ENCODE measurements at places on chromosomes 7 and 10. TPM values are rescaled to one million over a fixed set of nuclear protein-coding genes. Genes with fewer than 3 reads are reported as not detected.

DNA sequence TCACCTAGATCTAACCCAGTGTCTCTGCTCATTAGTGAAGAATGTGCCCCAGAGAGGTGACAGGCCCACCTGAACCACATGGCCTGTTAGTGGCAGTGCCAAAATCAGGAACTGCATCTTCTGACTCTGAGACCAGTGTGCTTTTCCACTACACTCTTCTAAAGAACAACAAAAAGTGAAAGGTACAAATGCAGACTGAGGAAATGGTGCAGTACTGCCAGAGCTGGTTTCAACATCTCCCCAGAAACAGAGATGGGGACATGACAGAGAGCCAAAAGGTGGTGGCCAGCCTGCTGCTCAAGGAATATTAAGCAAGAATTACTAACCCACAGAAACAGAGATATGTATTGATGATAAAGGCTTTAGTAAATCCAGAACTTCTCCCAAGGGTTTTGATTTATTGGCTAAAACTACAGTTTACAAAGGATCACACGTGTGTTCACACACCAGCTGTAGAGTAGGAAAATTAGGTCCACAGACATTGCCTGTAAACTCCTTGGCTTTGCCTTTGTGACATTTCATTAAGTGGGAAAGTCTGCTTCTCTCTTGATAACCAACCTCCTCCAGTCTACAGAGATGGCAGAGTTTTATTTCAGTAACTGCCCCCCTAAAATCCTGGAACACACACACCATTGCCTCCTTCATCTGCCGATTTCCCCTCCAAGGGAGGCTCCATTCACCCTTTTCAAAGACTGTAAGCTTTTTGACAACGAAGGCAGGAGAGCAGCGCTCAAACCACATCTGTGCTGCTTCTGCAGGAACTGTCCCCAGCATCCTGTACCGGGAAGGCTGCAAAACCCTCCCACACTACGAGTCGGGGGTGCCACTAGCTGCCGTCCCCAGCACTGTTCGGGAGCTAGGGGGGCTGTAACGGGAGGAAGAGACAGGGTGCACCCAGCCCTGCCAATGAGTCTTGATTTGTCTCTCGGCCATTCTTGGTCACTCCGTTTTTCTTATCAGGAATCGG is 29.8 kb downstream of the GSDME start:
- no peak for DNase-seq

AGMO gene
- not detected for total RNA-seq

RPEL1 gene
- not detected for total RNA-seq

DNA sequence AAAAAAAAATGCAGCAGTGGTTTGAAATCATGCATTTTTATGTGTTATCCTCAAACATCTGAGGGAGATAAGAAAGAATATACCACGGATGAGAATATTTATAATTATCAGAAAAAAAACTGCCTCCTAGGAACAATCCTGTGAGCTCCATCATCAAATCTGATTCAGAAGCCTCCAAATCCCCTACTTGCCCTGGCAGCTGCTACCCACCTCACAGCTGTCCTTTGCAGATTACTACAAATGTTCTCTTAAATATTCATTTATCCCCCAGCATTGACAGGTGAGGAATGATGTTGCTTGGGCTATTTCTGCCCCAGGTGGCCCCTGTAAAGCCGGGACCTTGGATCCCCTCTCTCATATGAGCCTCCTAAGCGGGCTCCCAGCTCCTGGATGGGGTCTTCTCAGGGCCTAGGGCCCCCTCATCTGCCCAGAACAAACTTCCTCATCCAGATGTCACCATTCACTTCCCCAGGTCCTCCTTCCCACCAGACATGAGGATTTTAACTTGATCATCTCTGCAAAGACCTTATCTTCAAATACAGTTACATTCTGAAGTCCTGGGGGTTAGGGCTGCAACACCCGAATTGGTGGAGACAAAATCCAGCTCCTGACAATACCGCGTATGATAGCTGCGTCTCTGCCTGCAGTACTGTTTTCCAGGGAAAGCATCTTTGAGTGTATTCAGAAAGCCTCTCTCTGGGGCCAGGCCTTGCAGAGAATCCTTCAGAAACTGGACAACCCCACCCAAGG is 81.9 kb upstream of the INSIG1 start:
- no peak for DNase-seq

- DNase-seq = no peak
Observed at GRCh38 chr7:52838981-52839411, 196.4 kb upstream of the POM121L12 start.

GRCh38 chr7:102069931-102070629 is 216.6 kb upstream of the SH2B2 start:
- DNase-seq = no peak

DNA sequence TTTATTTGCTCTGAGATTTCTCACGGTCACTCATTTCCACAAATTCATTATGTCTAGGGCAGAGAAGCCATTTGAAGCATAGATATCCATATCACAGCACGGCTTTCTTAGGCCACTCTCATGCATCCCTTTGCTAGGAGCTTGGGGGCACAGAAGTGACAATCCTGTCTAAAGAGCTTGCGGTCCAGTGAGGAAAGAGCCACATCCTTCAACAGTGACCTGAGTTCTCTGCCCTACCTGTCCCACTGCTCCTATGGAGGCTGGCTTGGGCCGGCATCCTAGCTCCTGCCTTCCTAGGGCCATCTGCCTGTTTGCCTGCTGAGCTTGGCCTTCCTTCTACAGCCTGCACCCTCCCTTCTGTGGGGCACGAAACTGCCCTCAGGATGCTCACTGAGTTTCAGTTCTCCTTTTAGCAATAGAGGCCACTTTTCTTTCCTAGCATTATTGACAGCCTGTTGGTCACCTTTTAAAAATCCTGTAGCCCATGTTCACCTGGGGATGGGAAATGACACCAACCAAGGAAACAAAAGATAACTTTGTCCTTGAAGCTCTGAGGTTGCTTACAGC is 212.1 kb upstream of the GRB10 start:
- no peak for DNase-seq

OR6B1 gene
- total RNA-seq = not detected

ASAH2 gene
- total RNA-seq = 3.0 TPM

DNA sequence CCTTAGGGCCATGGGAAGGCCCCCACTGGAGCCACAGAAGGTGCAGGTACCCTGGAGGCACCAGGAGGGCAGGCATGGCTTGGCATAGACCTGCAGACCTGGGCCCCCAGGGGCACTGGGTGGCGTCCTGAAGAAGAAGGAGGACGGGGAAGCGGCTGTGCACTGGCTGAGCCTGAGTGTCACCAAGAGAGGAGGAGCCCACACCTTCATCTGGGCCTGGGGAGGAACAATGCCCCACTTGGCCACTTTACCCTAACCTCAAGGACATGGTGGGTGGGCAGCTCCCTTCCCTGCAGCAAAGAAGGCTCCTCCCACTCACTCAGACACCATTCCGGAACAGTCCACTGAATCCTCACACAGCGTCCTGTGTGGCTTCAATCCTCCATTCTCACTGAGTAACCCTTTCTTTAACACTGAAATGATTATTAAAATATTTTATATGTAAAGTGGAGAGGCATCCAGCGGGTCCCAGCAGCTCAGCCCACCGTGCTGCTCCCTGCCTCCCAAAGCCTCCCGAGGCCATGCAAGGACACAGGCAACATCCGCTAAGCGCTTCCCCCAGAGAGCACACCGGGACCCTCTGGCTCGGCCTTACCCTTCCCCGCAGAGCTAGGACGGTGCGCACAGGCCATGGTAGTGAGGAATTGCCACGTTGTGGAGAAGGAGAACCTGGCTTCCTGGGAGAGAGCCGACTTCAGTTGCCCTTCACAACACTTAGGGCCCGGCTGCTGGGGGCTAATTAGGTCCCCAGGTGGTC is 516.7 kb upstream of the MGMT start:
- no peak for DNase-seq

- no peak for DNase-seq
Observed at GRCh38 chr7:143884241-143884968, 17.6 kb downstream of the TCAF1 start.

DNA sequence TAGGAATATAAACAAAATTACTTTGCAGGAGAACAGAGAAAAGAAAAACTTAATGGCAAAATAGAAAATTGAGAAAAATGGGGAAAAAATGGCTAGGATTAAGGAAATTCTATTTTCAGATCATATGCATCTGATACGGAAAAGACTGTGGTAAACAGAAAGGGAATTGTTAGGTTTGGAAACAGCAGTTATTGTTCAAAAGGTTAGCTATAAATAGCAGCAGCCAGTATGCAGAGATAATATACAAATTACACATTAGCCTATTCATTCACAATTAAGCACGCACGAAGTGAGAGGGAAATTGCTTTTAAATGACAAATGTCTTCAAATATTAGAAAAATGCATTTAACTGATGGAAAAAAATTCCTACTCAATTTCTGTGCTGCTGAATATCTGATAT is 224.1 kb upstream of the FAM3C start:
- DNase-seq = no peak

DNA sequence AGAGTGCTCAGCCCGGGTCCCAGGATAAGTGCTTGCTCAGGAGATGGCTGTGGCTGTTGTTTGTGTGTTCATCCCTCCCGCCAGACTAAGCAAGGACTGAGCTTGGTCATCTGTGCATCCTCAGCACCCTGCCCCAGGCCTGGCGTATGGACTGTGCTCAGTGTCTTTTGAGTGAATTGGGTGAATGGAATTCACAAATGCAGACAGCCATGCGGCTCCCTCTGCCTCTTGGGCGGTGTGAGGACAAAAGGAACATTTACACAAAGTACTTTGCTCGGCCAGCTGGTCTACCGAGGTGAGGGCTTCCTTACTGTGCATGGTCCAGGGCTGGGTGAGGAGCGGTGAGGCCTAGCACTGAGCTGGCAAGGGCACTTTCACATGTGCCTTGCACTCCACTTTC is 120.2 kb downstream of the CDH23 start:
- DNase-seq = no peak

DNA sequence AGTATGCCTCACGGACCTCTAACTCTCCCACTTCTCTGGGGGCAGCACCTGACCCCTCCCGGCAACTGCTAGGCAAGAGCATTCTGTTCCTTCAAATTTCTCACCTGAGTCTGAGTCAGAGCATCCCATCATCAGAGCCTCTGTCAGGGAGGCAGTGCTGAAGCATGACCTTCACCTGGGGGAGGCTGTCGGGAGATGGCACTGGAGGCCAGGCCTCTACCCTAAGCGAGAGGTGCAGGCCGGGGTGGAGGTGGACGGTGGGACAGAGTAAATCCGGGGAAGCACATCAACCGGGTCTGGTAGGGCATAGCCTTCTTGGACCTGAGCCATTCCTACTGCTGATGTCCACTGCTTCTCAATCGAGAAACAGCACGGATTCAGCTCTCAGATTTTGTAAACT is 90.4 kb downstream of the SPAG6 start:
- DNase-seq = no peak

GIMAP2 gene
- total RNA-seq = 196 TPM

- peak; percentile 78 for DNase-seq
Observed at GRCh38 chr10:3803927-3804741, 19.1 kb upstream of the KLF6 start.

C7orf57 gene
- total RNA-seq = 0.44 TPM

ODAD2 gene
- not detected for total RNA-seq

GRCh38 chr10:120748519-120748918 is 102.6 kb upstream of the WDR11 start:
- DNase-seq = no peak

DNA sequence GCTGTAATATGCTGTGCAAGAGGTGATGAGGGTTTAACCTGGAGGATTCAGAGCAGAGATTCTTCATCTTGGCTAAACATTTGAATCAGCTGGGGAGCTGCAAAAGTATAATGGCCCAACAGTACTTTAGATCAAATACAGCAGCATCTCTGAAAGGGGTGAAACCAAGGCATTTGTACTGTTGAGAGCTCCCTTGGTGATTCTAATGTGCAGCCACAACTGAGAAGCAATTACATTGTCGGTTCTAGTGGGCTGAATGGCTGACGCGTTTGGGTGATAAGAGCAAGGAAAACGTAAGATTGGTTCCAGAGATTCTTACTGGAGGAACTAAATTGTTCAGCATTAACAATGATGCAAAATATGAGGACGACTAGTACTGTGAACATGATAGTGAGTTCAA is 269.7 kb downstream of the AGMO start:
- DNase-seq = no peak

DNA sequence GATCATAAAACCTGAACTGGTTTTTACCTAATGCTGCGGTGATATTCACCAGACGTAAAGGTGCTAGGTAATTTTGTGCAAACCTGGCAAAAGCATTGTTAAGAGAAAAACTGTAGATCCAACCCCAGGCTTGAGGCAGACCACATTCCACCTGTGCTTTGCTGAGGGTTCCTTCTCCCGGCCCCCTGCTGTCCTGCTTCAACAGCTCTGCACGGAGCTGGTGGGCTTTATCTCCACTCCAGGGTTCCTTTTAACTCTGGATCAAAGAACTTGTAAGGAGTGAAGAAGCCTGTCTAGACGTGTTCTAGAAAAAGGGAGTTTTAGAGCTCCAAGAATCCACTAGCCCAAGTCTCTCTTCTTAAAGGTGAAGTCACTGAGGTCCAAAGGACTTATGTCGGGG is 87.5 kb upstream of the NMT2 start:
- DNase-seq = no peak

GRCh38 chr7:12670743-12671520 is 16.5 kb upstream of the ARL4A start:
- no peak for DNase-seq

DNA sequence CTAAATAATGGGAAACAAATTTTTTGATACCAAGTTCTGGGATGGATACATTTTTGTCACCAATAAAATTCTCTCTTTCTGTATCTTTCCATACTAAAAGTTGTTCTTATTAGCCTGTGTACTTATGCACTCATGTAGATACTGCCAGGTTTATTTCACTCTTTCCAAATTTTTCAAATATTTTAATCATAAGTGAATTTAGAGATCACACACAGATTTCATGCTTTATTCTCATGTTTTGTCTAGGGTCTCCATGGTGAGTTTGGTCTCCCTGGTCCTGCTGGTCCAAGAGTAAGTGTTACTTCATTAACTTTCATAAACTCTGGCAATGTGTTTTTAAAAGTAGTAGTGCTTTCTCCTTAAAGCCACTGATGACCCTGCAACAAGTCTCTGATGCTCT is 20.3 kb downstream of the COL1A2 start:
- DNase-seq = no peak

GRCh38 chr7:143239813-143240212 is 18.0 kb downstream of the TAS2R40 start:
- DNase-seq = no peak

UCMA gene
- not detected for total RNA-seq

GRCh38 chr10:87519582-87519981 is 14.9 kb downstream of the MINPP1 start:
- DNase-seq = no peak

MNX1 gene
- total RNA-seq = not detected

DNA sequence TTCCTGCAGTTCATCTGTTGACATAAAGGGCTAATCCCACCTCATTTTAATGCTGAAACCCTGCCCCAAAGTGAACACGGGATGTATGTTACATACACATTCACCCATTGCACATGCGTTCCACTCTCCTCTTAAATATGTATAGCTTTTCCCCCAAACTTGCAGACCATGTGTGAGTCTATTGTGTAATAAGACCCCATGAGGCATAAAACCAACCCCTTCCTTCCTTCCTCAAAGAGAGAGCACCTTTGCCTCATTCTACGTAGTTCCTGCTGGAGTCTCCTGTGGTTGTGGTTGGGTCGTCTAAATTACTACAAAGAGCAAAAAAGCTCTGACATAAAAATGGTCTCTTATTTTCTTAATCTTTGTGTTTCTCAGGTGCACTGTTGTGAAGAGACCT is 345.7 kb upstream of the KLF6 start:
- DNase-seq = no peak

- DNase-seq = no peak
Observed at GRCh38 chr7:42319631-42320030, 82.6 kb upstream of the GLI3 start.

- no peak for DNase-seq
Observed at GRCh38 chr10:78780551-78780961, 288.2 kb upstream of the ZMIZ1 start.
